Glutamatergic neuron (in vitro differentiated cells): ENCODE measurements at places on chromosomes 11 and 22.

DNA sequence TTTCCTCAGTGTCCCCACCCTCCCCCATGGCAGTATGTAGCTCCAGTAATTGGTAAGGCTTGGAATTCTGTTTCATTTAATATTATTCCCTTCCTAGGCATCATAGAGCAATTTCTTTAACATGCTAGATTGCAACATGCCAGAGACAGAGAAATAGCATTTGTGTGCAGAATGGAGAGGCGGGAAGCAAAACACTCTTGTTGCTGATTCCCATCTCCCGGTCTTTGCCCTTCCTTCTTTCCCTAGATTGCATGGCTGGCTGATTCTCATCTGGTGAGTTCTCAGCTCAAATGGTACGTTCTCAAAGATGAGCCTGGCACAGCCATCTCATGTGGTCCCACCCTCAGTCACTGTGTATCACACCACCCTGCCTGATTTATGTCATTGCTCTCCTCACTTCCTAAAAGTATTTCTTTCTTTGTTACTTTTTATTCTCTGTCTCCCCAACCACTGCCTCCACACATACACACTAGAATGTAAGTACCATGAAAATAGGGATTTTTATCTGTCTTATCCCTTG lies 66.9 kb downstream of the ARFGAP2 start:
- no peak overlapping the region for H3K4me3 ChIP-seq
- DNase-seq: no peak
- H3K36me3 ChIP-seq: no peaks in the 10 kb centered on the region

DNA sequence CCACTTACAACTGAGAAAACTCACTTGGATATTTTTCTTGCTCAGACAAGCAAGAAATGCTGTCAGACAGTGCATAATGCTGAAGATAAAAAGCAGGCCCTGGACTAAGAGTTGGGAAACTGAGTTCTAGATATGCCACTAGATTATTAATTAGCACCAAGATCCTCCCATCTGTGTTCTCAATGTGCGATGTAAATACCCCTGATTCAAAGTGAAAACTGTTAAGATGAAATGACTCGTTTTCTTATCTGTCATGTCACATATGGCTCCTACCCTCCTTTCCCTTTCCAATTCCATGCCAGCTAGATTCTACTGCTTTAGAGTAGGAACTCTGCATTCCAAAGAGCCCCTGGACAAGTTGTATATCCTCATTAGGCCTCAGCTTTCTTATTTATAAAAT lies 88.9 kb upstream of the CLNS1A start:
- no peak for DNase-seq
- H3K4me3 ChIP-seq: no peak overlapping the region
- peaks cover 5% of the 10 kb centered on the region for H3K27me3 ChIP-seq

GRCh38 chr22:37769056-37769455 lies 38.7 kb upstream of the GCAT start:
- no peak overlapping the region for H3K27ac ChIP-seq
- no peak for DNase-seq
- no peaks in the 10 kb centered on the region for H3K36me3 ChIP-seq
- peaks cover 2% of the 10 kb centered on the region for H3K27me3 ChIP-seq
- H3K4me1 ChIP-seq: peaks cover 7% of the 10 kb centered on the region
- no peak overlapping the region for H3K4me3 ChIP-seq

GRCh38 chr11:10634407-10634806 lies 59.1 kb downstream of the IRAG1 start:
- no peak overlapping the region for H3K27ac ChIP-seq
- DNase-seq: no peak
- H3K4me1 ChIP-seq: no peaks in the 10 kb centered on the region
- peaks cover 1% of the 10 kb centered on the region for H3K27me3 ChIP-seq
- H3K4me3 ChIP-seq: no peak overlapping the region

DNA sequence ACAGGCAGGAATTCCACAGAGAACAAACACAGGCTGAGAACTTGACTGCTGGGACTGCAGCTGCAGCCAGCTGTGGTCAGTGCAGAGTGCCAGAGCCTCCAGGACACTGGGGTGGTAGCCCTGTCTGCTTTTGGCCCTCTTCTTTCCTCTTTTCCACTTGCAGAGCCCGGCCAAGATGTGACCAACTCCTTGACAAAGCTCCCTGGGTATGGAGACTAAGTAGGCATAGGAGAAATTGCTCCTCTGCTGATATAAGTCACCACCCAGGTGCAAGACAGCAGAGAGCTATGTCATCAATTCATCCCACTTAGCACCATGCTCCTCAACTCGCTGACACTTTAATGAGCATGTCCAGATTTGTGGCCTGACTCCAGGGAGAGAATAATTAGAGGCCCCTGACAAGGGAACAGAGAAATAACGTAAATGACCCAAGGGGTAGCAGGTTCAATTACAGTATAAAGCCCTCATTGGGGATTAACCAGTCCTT lies 369.4 kb upstream of the B3GAT1 start:
- H3K4me1 ChIP-seq: peaks cover 9% of the 10 kb centered on the region
- H3K36me3 ChIP-seq: no peaks in the 10 kb centered on the region
- H3K27ac ChIP-seq: no peak overlapping the region
- no peak overlapping the region for H3K4me3 ChIP-seq
- DNase-seq: no peak

GRCh38 chr22:49616356-49617231 lies 211.1 kb downstream of the BRD1 start:
- no peak overlapping the region for H3K4me3 ChIP-seq
- DNase-seq: no peak
- H3K36me3 ChIP-seq: peaks cover 7% of the 10 kb centered on the region
- H3K27ac ChIP-seq: no peak overlapping the region
- peaks cover 3% of the 10 kb centered on the region for H3K27me3 ChIP-seq

- DNase-seq: no peak
- no peaks in the 10 kb centered on the region for H3K27me3 ChIP-seq
- no peak overlapping the region for H3K27ac ChIP-seq
Observed at GRCh38 chr11:116911976-116912734, 74.7 kb upstream of the APOA1 start.

DNA sequence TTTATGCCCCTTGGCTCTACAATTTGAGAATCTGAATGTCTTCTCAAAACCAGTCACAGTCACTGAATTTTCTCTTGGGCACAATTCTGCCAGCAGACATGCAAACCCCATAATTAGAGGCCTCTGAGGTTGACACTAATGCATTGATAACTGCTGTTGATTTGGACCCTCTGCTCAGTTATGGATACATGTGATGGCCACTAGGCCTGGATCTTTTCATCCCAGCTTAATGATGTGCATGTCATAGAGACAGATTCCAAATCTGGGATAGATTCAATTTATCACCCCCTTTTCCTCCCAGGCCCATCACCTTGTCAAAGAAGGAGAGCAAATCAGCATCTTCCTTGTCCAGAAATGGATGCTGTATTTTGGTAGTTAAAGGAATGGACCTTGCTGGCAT lies 92.2 kb downstream of the C11orf91 start:
- no peaks in the 10 kb centered on the region for H3K36me3 ChIP-seq
- no peaks in the 10 kb centered on the region for H3K4me1 ChIP-seq
- no peak overlapping the region for H3K4me3 ChIP-seq
- H3K27me3 ChIP-seq: peaks cover 2% of the 10 kb centered on the region
- DNase-seq: no peak

DNA sequence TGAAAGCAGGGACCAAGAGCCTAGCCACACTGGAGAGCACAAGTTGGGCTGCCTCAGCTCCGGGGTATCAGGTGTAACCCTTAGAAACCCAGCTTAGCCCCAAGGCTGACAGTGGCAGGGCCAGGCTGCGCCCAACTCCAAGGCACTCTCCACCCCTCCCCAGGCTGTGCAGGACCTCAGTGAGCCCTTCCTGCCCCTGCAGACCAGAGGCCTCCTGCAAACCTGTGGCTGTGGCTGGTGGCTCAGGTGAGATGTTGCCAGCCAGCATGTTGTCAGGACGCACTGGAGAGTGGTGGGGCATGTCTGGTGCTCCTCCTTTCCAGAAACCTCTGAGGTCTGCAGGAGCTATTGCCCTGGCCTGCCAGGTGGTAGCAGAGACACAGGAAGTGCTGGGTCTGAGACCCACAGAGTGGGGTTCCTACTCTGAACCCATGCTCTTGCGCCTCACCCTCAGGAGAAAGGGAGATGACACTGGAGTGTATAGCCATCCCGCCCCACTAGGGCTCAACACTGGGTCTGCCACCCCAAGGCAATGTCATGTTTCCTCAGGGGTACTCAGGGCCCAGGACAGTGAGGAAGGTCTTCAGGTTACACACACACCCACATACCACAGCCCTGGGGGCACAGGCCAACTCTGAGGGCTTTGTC lies 2.4 kb upstream of the SCARF2 start:
- no peaks in the 10 kb centered on the region for H3K36me3 ChIP-seq
- H3K4me1 ChIP-seq: peaks cover 10% of the 10 kb centered on the region
- H3K4me3 ChIP-seq: no peak overlapping the region
- DNase-seq: no peak
- H3K27ac ChIP-seq: no peak overlapping the region

DNA sequence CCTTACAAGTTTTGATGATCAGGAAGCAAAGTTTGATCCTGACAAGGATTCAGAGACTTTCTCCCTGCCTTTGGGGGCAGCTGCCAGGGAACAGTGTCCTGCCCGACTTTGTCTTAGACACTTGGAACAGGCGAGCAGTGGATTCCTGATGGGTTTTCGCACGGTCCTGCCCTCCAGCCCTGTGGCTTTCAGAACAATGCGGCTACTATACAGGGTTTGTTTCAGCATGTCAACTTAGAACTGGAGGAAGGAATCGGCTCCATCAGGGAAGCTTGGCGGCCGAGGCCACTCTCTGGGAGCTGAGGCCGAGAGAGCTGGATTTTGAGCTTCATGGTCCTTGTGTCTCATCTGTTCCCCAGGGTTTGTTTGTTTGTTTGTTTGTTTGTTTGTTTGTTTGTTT lies 11.5 kb downstream of the ANO1 start:
- DNase-seq: no peak
- H3K36me3 ChIP-seq: no peaks in the 10 kb centered on the region
- no peak overlapping the region for H3K27ac ChIP-seq
- peaks cover 8% of the 10 kb centered on the region for H3K27me3 ChIP-seq
- H3K4me1 ChIP-seq: peaks cover 5% of the 10 kb centered on the region

- peaks cover 4% of the 10 kb centered on the region for H3K27me3 ChIP-seq
- H3K27ac ChIP-seq: peak overlapping the region; percentile 38
- no peaks in the 10 kb centered on the region for H3K36me3 ChIP-seq
- H3K4me1 ChIP-seq: peaks cover 22% of the 10 kb centered on the region
- no peak for DNase-seq
Observed at GRCh38 chr22:29707010-29707409, 12.8 kb upstream of the CABP7 start.

GRCh38 chr22:20843501-20843900 lies 15.1 kb downstream of the PI4KA start:
- no peak overlapping the region for H3K4me3 ChIP-seq
- H3K4me1 ChIP-seq: peaks cover 2% of the 10 kb centered on the region
- no peaks in the 10 kb centered on the region for H3K36me3 ChIP-seq

GRCh38 chr22:41768430-41768829 lies 32.0 kb upstream of the CCDC134 start:
- no peaks in the 10 kb centered on the region for H3K27me3 ChIP-seq
- DNase-seq: no peak
- H3K36me3 ChIP-seq: no peaks in the 10 kb centered on the region
- H3K4me1 ChIP-seq: no peaks in the 10 kb centered on the region
